CD8-positive, alpha-beta T cell (primary cell): ENCODE measurements at places on chromosomes 11 and 22. TPM values are rescaled to one million over a fixed set of nuclear protein-coding genes. Genes with fewer than 3 reads are reported as not detected.

DNA sequence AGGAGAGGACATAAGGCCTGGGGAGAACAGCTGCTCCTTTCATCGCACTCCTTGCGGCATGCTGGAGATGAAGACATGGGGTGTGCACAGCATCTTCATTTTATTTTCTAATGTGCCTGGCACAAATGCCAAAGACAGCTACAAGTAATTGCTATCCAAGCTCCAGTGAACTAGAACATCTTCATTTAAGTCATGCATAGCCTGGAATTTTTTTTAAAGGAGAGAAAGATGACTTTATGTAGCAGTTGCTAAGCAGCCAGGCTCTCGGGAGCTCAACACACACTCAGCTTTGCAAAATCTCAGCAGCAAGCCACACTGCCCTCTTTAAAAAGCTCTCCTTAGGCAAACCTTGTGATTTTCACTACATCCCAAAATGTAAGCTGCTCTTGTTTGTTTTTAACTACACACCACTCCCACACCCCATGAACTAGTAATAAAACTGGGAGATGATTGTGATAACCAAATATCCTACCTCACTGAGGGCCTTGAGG lies 164.5 kb upstream of the POU2AF2 start:
- no peak for DNase-seq

Gene KRTAP5-3
- not detected for total RNA-seq

DNA sequence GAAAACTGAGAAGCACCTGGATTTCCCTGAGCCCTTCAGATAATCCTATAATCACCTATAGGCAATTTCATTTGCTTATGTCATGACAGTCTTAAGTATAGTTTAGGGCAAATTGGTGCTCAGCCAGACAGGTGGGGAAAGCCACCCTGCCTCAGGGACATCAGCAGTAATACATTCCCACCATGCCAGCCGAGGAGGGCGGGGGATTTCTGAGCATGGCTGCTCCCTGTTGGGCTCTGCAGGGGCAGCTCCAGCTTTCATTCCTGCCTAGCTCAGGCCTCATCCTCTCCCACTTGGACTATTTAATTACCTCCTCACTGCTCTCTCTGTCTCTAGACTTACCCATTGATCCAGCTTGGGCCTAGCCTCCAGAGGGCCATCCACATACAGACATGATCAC lies 9.0 kb upstream of the DRD2 start:
- no peak for DNase-seq

Gene ZC3H12C
- total RNA-seq = not detected

Gene TBX1
- not detected for total RNA-seq

Gene SLC36A4
- 17.6 TPM for total RNA-seq

- no peak for DNase-seq
Measured at GRCh38 chr11:985406-985805, 51.1 kb downstream of the MUC6 start.

- DNase-seq = no peak
Measured at GRCh38 chr22:49922926-49923325, 4.5 kb downstream of the CRELD2 start.

Gene P2RY2
- not detected for total RNA-seq

- no peak for DNase-seq
Measured at GRCh38 chr11:68074584-68075352, 35.9 kb downstream of the TCIRG1 start.

Gene DUSP8
- 123 TPM for total RNA-seq

Gene RAB3IL1
- not detected for total RNA-seq

Gene C11orf98
- 22.5 TPM for total RNA-seq

Gene OR5AR1
- total RNA-seq = not detected

- DNase-seq = peak; percentile 91
Measured at GRCh38 chr11:114439229-114440120, at the start of gene REXO2. REXO2 (plus strand) TSS chr11:114439467; CDS start chr11:114439529, 62 bp downstream.

- DNase-seq = no peak
Measured at GRCh38 chr11:43819926-43820325, 60.7 kb upstream of the ALKBH3 start.

- no peak for DNase-seq
Measured at GRCh38 chr11:115202074-115202473, 302.1 kb downstream of the CADM1 start.

Gene SYCE3
- total RNA-seq = not detected

GRCh38 chr11:128905345-128906184 lies 14.4 kb downstream of the KCNJ5 start:
- DNase-seq = peak; percentile 58

- DNase-seq = no peak
Measured at GRCh38 chr11:102920118-102920684, 35.3 kb downstream of the MMP13 start.

Gene PDGFD
- 0.53 TPM for total RNA-seq

Gene GRAMD1B
- 18.6 TPM for total RNA-seq

DNA sequence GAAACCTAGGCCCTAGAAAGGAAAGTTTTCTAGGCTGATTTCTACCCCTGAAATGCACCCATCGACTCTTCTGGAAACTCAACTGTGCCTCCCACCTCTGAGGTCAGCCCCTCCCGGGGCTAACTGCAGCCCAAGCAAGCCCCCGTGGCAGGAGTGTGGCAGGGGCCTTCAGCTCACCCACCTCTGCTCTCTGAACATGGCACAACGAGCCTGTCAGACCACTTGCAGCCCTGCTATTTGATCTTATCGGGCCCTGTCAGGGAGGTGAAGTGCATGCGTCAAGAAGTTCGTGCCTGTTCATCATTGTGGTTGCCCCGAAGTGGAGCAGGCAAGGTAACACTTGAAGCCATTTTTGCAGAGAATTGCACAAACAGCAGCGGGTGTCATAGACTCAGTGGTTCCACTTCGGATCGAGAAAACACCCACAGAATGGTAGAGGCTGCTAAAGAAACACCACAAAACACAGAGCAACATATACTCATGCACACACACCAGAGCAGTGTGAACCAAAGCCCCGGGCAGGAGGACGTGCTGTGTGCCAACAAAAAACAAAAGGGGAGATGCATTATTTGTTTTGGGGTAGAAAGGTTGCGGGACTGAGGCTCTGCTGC lies 262.7 kb downstream of the ETS1 start:
- DNase-seq = peak; percentile 67

DNA sequence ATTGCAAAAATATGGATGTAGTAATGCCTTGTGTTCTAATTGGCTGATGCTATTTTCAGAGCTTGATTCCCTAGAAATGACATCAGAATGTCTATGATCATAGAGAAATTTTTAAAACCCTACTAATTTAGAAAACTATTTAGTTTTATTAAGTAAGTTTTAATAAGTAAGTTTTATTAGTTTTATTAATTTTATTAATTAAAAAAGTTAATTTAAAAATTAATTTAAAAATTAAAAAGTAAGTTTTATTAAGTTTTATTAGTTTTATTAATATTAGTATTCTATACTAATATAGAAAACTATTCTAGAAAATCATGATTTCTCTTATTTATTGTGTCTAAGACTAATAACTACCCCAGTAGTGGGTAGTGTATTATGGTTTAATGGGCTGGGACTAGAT lies 8.2 kb downstream of the HORMAD2 start:
- no peak for DNase-seq

Gene TMEM191C
- total RNA-seq = 2.8 TPM

- no peak for DNase-seq
Measured at GRCh38 chr11:64379160-64379559, 20.2 kb downstream of the RPS6KA4 start.

DNA sequence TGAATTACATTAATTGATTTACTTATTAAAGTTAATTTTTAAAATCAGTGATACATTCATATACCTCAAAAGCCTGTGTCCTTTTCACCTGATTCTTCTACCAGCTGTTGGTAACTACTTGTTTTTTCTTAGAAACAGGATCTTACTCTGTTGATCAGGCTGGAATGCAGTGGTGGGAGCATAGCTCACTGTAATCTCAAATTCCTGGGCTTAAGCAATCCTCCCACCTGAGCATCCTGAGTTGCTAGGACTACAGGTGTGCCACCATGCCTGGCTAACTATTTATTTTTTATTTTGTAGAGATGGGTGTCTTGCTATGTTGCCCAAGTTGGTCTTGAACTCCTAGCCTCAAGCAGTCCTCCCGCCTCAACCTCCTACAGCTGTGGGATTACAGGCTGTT lies 4.7 kb downstream of the TRIM44 start:
- no peak for DNase-seq

DNA sequence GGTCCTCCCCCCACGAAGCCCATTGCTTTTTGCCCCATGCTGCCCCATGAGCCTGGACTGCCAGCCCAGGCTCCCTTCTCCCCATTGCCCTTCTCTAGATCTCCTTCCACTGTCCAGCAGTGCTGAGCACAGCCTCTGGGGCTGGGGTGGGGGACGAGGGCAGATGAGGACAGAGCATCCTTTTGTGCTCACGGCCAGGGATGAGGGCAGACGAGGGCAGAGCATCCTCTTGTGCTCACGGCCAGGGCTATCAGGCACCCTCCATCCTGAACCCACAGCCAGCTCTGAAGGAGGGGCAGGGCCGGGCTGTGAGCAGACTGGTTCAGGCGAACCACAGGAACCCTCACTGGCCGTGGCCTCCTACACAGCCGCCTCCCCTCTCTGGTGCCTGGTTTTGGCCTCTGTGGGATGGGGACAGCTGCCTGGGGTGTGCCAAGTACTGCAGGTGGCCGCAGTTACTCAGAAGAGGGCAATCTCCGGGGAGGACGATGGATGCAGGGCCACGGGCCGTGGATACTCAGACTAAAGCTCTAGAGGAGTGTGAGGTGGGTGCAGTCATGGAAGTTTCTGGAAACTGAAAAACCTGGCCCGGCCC lies 1258.8 kb downstream of the BRD1 start:
- DNase-seq = no peak

- no peak for DNase-seq
Measured at GRCh38 chr22:50261615-50262459, at the start of gene MAPK12. MAPK12 (minus strand) TSS chr22:50261683; CDS start chr22:50261509, 174 bp downstream.

Gene CABP4
- total RNA-seq = 5.2 TPM

GRCh38 chr11:10650630-10651029 lies 42.9 kb downstream of the IRAG1 start:
- DNase-seq = no peak

Gene INS
- not detected for total RNA-seq

Gene PARVA
- 0.24 TPM for total RNA-seq

DNA sequence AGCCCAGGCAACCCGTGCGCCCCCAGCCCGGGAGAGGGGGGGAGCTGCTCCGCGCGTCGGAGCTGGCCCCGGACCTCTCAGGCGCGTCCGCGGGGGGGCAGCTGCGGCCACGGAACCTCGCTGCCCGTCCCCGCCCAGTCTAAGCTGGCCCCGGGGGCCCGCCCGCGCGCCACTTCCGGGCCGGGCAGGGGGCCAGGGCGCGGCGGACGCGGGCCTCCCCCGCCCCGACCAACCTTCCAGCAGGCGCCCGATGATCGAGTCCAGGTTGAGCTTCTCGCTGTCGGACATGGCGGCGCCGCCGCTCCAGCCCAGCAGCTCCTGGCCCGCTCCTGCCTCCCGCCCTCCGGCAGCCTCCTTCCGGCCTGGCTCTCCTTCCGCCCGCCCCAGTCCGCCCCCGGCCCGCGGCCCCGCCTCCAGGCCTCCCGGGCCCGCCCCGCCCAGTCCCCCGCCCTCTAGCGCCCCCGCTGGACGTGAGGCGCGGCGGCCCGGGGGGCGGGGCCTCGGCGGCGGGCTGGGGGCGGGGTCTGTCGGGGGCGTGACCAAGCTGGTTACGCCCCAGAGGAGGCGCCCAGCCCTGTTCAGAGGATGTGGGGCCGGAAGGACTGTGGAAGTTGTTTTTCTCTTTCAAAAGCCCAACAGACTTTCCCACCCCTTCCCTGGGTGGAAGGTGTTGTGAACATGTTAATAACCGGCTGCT lies at the start of gene PPP1CA:
TSS of gene PPP1CA (minus strand) at position 364 of the 697 bp plus-strand sequence. CDS start at position 288, 76 bp downstream.
- DNase-seq = peak; percentile 89

Gene PHOX2A
- not detected for total RNA-seq

- DNase-seq = no peak
Measured at GRCh38 chr11:130778026-130778425, 138.3 kb downstream of the SNX19 start.

DNA sequence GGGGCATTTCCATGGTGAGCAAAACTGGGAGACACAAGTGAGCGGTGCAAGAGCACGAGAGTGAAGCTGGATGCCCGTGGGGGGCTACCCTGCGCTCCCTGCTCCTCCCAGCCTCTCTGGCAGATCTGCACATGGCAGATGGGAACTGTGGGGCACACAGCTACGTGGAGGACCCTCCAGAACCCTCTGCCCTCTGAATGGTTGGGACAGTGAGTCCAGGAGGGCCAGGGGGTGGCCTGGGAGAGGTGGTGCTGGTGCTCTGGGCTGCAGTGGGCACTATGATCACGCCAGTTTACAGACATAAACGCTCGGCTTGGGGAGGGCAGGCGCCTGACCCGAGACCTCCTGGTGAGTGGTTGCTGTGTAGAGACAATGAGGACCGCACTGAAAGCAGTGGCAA lies 205.9 kb downstream of the CTTN start:
- DNase-seq = no peak
